ENCODE measurements at places on chromosomes 4 and X. TPM values are rescaled to one million over a fixed set of nuclear protein-coding genes. Genes with fewer than 3 reads are reported as not detected.

GAGE1 gene
- not detected for total RNA-seq

PPP1R2C gene
- not detected for total RNA-seq

OPHN1 gene
- total RNA-seq: 0.15 TPM

XAGE3 gene
- not detected for total RNA-seq

Data from activated CD8-positive, alpha-beta memory T cell treated with anti-CD3 and anti-CD28 coated beads, Interleukin-2, amount 10 ng/mL, durations not matched to agents 7 days and 5 days (primary cell).